Naive thymus-derived CD4-positive, alpha-beta T cell (primary cell): ENCODE measurements at places on chromosomes 2 and 18.
A peak's percentile ranks its signal among the peaks of the same experiment; 100 is the strongest.

GRCh38 chr2:58046585-58047372 lies at the start of gene VRK2:
TSS of gene VRK2 (plus strand) at chr2:58046806. CDS start at chr2:58048832, 2,026 bp downstream.
- no peaks in the 10 kb centered on the region for H3K27me3 ChIP-seq
- H3K4me1 ChIP-seq: peaks cover 20% of the 10 kb centered on the region
- peak; percentile 85 for DNase-seq
- peak within 1 kb of the TSS; percentile 67 for H3K4me3 ChIP-seq
- no peaks in the 10 kb centered on the region for H3K36me3 ChIP-seq
- peak within 1 kb of the TSS; percentile 84 for H3K27ac ChIP-seq

DNA sequence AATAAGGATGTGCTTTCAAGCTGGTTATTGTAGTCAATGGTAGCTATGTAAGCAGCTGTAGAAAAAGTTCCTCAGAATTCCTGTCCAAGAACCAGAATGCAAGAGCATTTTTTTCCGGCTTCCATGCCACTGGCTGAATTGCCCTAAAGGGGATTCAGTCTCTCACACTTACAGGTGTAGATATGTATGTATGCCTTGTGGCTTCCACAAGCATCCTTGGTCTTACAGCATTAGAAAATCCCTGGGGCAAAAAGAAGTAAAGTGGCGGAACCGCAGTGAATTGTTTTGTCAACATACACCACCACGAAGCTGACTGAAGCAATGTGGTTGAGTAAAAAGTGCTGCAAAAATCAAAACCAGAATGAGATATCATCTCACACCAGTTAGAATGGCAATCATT lies 54.6 kb downstream of the FANCL start:
- no peak overlapping the region for H3K27ac ChIP-seq
- H3K27me3 ChIP-seq: no peaks in the 10 kb centered on the region
- no peak overlapping the region for H3K4me3 ChIP-seq
- H3K4me1 ChIP-seq: no peaks in the 10 kb centered on the region

GRCh38 chr18:43547456-43547855 lies 270.2 kb upstream of the SYT4 start:
- H3K36me3 ChIP-seq: no peaks in the 10 kb centered on the region
- no peaks in the 10 kb centered on the region for H3K4me1 ChIP-seq
- no peak overlapping the region for H3K27ac ChIP-seq
- no peak overlapping the region for H3K4me3 ChIP-seq

- H3K27ac ChIP-seq: no peak overlapping the region
- no peaks in the 10 kb centered on the region for H3K27me3 ChIP-seq
- no peaks in the 10 kb centered on the region for H3K4me1 ChIP-seq
- H3K4me3 ChIP-seq: no peak overlapping the region
- no peak for DNase-seq
- H3K36me3 ChIP-seq: no peaks in the 10 kb centered on the region
These were observed 143.2 kb upstream of the SETBP1 start for GRCh38 chr18:44537526-44537925.

DNA sequence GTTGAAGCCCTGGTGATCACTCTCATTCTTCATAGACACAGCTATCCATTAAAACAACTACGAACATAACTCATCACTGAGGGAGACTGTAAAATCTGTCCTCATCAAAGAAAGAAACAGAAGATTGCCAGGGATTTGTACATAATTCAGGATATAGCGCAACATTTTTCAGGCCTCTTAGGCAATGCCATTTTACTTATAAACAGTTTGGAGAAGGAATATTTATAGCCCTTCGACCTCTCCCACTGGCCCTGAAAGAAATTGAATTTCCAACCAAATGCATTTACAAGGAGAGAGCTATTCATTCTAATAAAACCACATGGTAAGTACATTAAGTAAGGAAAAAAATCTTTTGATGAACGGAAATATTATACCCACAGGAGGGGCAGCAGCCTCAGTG lies 295.0 kb downstream of the RAD51AP2 start:
- no peaks in the 10 kb centered on the region for H3K4me1 ChIP-seq
- H3K36me3 ChIP-seq: no peaks in the 10 kb centered on the region
- H3K27ac ChIP-seq: no peak overlapping the region
- H3K27me3 ChIP-seq: no peaks in the 10 kb centered on the region
- no peak for DNase-seq
- H3K4me3 ChIP-seq: no peak overlapping the region

DNA sequence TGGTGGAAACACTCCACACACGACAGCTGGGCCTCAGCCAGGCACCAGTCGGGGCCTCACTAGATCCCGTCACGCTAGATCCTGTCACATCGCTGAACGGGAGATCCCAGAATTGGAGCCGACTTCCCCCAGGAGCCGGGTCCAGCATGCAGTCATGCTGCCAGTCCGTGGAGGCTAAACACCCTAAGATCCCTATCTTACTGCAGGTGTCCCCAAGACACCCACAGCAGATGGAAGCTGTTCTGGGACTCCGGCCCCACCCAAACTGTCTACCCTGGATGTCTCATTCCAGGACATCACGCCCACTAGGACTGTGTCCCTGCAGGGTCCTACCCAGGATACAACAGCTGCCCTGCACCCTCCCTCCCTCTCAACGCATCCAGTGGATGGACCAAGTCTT lies 23.4 kb downstream of the ZNF516 start:
- no peak for DNase-seq
- H3K4me3 ChIP-seq: no peak overlapping the region
- H3K27me3 ChIP-seq: no peaks in the 10 kb centered on the region
- no peak overlapping the region for H3K27ac ChIP-seq
- no peaks in the 10 kb centered on the region for H3K36me3 ChIP-seq

DNA sequence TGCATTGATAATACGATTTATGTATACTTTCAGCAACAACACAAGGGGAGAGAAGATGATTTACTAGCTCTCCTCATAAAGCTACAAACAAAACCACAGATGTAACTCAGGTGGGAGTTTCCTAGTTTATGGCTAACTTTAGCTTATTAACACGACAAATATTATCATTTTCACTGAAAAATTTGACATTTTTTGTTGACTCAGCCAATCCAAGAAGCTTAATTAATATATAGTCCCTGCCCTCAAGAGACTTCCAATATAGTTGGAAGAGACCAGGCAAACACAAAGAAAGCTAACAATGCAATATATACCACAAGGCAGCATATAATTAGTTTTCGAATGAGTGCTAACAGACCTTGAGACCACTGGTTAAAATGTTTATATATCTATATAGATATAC lies 775 bp downstream of the WDR12 start:
- H3K27me3 ChIP-seq: no peaks in the 10 kb centered on the region
- peak overlapping the region; percentile 79 for H3K27ac ChIP-seq
- peaks cover 4% of the 10 kb centered on the region for H3K4me1 ChIP-seq

DNA sequence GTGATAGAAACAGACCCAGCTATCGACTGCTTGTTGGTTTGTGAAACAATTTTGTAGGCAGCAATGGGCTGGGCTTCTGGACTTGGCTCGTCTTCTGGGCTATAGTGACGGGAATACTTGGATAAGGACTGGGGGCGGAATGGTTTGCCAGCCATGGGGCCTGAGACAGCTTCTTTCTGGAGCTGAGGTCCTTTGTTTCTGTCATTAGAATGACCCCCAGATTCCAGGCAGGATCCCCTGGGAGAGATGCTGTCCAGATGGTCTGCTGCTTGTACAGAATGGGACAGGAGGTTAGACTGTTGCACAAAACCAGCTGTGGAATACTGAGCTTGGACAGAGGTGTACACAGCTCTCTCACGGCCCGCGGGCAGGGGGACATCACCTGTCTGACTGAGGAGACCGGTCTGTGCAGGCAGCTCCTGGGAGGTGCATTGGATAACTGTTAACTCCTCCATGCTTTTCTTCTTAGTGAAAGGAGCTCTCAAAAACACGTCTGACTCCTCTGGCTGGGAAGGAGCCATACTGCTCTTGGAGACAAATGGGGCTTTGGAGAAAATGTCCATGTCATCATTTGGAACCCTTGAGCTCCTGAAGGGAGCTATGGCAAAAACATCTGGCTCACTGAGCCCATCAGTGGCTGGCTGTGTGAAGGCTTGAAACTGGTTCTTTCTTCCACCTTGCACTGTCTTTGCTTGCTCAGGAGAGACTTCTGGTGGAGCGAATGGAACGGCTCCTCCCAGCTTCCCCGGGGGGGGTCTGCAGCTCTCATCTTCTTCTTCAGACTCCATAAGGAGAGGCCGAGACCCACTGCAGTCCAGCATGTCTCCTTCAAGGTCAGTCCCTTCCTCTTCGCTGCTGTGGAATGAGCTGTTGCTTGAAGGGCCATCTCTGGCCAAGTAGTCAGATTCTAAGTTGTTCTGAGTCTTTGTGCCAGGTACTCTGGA lies 28.6 kb upstream of the NFU1 start:
- H3K36me3 ChIP-seq: peaks cover 9% of the 10 kb centered on the region
- H3K4me1 ChIP-seq: no peaks in the 10 kb centered on the region
- H3K27ac ChIP-seq: no peak overlapping the region
- no peak for DNase-seq

DNA sequence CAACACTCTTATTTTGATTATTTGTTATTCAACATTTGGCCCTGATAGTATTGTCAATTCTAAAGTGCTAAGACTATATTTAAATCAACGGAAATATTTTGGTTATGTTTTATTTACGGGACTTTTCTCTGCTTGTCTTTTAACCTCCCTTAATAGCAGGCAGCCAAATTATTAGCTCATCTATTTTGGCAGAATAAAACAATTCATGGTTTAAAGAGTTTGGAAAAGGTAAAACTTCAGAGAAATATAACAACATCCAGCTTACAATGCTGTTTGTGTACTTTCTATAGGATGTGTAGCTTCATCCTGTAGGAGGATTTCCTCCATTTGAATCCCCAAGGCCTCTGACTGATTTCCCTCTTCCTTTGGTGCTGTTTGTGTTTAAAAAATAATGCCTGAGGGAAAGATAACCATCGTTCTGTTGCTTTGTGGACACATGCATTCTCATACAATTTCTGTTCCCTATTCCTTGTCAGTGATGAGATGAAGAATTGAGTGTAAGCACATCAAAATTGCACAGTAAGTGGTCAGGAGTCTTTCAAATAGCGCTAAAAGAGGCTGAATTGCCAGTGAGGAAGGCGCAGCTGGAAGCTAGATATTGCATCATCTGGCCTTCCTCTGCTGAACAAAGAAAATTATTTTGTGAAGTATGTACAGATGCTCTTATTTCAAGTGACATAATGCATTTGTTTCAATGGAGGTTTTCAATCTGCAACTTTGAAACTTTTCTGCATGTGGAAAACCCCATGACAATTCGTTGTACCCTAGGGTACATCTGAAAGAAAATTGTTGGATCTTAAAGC lies 80.3 kb downstream of the CD28 start:
- no peaks in the 10 kb centered on the region for H3K36me3 ChIP-seq
- no peak overlapping the region for H3K27ac ChIP-seq
- DNase-seq: no peak
- peaks cover 7% of the 10 kb centered on the region for H3K4me1 ChIP-seq
- H3K27me3 ChIP-seq: no peaks in the 10 kb centered on the region

DNA sequence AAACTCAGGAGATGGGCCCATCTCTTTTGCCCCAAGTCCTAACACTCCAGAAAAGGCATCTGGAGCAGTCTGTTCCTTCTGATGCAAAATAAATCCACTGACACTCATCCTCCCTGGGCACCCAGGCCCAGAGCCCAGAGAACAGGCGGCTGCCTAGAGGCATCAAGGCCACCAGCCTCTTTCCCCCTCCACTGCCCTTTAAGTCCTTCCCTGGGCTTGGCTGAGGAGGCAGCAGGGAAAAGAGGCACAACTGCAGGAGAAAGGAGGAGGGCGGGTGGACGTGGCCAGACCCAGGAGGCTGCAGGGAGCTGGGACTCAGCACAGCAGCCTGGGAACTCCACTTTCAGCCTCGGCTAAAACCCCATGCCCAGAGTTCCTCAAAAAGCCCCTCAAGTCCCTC lies 99.7 kb upstream of the ID2 start:
- no peaks in the 10 kb centered on the region for H3K4me1 ChIP-seq
- H3K4me3 ChIP-seq: no peak overlapping the region
- no peak overlapping the region for H3K27ac ChIP-seq

DNA sequence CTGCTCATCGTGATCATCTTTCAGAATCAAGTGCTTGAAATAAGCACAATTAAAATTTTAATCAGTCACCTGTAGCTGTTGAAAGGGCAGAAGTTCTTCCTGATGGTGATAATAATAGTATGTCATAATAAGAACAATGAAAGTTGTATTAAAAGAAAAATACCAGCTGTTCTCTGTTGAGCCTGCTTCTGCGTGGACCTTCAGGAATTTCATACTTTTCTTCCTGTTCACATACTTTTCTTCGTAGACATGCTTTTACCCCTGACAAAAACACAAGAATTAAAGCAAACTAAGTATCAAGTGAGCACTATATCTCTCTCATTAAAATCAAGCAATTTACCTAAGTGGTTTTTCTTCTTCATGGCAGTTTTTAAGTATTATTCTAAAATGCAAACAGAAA lies 79.2 kb downstream of the BARD1 start:
- no peaks in the 10 kb centered on the region for H3K27me3 ChIP-seq
- no peaks in the 10 kb centered on the region for H3K36me3 ChIP-seq
- H3K4me1 ChIP-seq: no peaks in the 10 kb centered on the region

- no peak overlapping the region for H3K4me3 ChIP-seq
- H3K36me3 ChIP-seq: no peaks in the 10 kb centered on the region
- H3K27ac ChIP-seq: no peak overlapping the region
- DNase-seq: no peak
These were observed 4.3 kb downstream of the SEPTIN10 start for GRCh38 chr2:109609352-109610024.

DNA sequence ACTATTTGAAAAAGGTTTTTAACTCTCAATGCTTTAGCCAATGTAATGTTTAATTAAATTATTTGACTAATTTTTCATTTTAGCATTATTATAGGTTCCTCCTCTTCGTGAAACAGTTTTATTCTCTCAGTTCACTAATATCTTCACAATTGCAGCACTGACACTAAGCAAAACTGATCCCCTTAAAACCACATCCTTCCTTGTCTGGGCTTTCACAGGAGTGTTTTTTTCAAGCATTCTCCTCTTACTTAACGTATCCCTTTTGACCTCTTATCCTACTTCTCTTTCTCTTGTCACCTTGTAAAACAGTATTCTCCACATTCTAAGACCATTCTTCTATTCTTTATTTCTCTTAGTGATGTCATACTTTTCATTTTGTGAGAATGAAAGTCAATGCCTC lies 112.8 kb downstream of the DSC3 start:
- DNase-seq: no peak
- H3K27me3 ChIP-seq: no peaks in the 10 kb centered on the region
- H3K4me1 ChIP-seq: no peaks in the 10 kb centered on the region
- no peak overlapping the region for H3K27ac ChIP-seq

- no peaks in the 10 kb centered on the region for H3K27me3 ChIP-seq
- no peaks in the 10 kb centered on the region for H3K4me1 ChIP-seq
- no peaks in the 10 kb centered on the region for H3K36me3 ChIP-seq
- H3K4me3 ChIP-seq: no peak overlapping the region
These were observed 98.7 kb downstream of the FHOD3 start for GRCh38 chr18:36396190-36396589.
